Activated naive CD8-positive, alpha-beta T cell treated with anti-CD3 and anti-CD28 coated beads, Interleukin-2, amount 50 U/mL, for 16 hours (primary cell): ENCODE measurements at places on chromosomes 5 and 9.

DNA sequence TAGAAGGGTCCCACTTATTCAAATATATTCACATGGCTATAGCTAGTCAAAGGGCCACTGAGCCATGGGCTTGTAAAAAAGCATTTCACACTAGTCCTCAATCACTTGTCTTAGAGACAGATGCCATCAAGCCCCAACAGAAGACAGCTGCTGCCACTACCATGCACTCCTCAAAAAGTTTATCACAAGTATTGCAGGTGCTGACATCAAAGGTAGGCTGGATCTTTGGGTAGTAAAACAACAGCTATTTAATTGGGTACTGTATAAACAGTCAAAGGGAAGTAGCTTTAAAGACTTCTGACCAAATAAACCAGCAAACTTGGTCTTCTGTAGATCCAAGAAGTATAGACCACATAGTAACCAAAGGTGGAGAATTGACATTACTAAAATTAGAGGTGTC is 59.2 kb upstream of the FER start:
- DNase-seq: no peak

- DNase-seq: no peak
Measured at GRCh38 chr9:133684936-133685361, 48.8 kb downstream of the DBH start.

GRCh38 chr5:14870337-14871213 is 1.0 kb downstream of the ANKH start:
- DNase-seq: peak; percentile 42

GRCh38 chr5:50709471-50709870 is 43.0 kb downstream of the PARP8 start:
- no peak for DNase-seq

- DNase-seq: no peak
Measured at GRCh38 chr5:73668486-73669111, 42.6 kb downstream of the ARHGEF28 start.

GRCh38 chr5:141863569-141864178 is 14.5 kb downstream of the PCDH1 start:
- DNase-seq: no peak

GRCh38 chr9:122846371-122846940 is 18.1 kb upstream of the PDCL start:
- DNase-seq: no peak
